ENCODE measurements at places on chromosomes 2 and 18.

- DNase-seq, result no peak
These were observed 441.5 kb upstream of the POU3F3 start for GRCh38 chr2:104412384-104412783.

DNA sequence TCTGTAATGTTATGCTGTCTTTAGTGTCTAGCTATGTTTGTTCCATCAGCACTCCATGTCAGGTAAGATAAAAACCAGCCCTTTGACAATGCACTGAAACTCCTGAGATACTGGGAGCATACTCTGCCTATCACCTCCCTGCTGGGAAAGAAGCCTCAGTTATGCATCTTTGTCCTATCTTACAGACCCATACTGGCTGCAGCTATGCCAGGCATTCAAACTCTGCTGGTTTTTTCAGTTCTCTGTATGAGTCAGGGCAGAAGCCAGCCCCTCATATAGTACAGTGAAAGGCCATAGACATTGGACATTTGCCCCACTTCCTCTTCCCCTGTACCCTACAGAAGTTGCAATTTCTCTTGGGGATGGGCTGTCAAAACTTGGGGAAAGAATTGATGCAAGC lies 181.1 kb upstream of the RGPD4 start:
- DNase-seq, result no peak

GRCh38 chr2:131580187-131580586 lies 52.5 kb downstream of the CCDC74A start:
- no peak for DNase-seq

DNA sequence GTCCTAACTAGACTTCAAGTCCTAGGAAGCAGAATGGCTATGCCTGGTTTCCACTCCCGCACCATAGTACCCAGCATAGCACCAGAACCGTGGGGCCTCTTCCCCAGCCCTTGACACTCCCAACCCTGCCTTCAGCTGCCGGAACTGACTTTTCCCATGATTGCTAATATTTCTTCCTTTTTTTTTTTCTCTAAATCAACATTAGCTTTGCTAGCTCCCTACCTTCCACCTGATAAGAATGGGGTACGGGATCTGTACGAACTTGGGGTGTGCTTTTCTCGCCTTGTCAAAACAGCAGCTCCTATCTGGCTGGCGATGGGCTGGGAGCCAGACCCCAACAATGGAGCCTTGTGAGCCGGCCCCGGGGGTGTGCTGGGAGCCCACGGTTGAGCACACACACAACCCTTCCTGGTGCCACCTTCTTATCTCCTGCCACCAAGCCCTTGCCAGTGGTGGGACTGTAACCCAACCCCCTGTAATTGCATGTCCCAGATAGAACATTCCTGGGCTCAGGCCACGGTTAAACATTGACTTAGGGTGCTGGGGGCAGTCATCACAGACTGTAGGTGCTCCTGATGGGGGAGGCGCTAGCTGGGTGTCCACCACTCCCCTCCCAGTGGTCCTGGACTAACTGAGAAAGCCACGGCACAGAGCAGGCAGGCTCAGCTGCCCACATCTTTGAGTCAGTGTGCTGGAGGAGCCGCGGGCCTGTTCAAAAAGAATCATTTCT lies 213.0 kb upstream of the HAAO start:
- DNase-seq, result no peak

DNA sequence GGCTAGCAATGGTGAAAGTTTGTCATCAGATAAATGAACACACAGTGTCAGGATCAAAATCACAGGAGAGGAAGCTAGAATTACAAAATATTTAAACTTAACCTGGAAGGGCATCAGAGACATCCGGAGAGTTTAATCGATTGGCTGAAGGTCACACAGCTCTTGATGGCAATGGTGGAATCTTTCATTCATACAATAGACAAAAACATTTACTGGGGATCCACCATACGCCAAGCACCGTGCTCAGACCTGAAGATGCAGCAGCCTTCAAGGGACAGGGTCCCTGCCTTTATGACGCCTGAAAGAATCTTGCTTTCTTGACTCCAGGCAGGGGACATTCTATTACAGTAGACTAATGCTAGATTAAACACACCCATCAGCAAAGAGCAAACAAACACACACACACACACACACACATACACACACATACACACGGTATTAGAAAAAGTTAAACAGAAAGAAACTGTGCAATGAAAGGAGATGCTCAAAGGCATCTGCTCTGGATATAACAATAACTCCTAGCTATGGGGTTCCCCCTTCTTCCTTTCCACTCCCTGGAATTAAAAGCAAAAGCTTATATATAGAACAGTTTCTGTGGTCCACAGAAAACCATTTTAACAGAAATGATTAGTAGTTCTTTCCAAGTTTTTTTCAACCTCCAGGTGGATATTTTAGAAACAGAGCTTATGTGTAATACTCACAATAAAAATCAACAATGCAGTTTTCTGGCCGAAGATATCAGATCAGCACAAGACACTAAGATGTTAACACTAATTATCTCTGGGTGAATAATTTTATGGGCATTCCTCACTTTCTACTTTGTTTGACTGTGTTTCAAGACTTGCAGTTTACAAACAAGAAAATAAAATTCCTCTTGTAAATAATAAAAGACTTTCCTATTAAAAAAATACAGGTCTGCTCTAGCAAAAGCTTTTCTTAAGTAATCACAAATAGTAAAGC lies 151.7 kb downstream of the ANKRD44 start:
- DNase-seq, result no peak

DNA sequence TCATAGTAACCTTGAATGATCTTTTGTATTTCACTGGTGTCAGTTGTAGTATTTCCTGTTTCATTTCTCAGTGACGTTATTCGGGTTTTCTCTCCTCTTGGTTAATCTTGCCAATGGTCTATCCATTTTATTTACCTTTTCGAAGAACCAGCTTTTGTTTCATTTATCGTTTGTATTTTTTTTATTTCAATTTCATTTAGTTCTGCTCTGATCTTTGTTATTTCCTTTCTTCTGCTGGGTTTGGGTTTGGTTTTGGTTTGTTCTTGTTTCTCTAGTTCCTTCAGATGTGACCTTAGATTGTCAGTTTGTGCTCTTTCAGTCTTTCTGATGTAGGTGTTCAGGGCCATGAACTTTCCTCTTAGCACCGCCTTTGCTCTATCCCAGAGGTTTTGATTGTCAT lies 36.7 kb downstream of the SP140 start:
- DNase-seq, result no peak

- no peak for DNase-seq
These were observed 14.4 kb upstream of the VRK2 start for GRCh38 chr2:58032016-58032763.

DNA sequence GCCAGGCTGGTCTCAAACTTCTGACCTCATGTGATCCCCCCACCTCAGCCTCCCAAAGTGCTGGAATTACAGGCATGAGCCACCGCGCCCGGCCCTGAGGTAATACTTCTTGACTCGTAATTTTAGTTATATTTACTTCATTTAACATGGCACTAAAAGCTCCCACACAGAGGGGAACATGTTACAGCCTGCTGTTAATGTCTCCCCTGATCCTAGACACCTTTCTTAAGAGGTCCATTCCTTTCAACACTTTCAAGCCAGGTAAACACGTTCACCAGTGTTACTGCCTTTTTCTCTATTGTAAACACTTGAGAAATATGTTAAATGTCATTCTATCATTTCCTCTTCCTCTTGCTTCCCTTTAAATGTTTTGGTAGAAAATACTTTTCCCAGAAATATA lies 161.4 kb downstream of the METTL4 start:
- DNase-seq, result no peak

GRCh38 chr2:123644053-123644452 lies 381.0 kb upstream of the CNTNAP5 start:
- no peak for DNase-seq

DNA sequence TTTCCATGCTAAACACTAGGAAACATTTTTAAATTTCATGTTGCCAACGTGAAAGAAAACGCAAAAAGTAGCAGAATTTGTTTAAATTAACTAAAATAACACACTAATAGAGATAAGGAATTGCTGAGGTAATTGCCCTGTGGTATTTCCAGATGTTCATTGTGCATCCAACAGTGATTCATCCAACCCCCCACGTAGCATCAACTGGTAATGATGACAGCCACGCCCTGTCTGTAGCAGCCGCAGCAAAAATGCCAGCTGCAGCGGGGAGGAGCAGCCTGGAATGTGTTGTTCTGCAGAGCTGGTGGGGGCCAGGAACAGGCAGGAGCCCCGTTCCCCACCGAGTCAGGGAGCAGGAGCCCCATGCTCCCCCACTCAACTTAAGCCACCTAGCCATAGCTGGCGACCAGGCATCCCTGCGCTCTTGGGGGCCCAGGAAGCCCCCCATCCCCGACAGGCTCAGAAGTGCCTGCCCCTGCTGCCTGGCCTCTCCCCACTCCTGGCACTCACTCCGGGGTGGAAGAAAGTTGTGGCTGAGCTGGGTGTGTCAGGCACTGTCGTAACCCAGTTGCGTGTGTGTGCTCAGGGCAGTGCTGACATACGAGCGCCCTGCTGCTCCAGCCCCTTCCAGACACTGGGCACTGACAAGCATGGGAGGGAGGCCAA lies 695.1 kb upstream of the ACVR2A start:
- no peak for DNase-seq

GRCh38 chr2:166188084-166188483 lies 60.3 kb upstream of the SCN1A start:
- no peak for DNase-seq

DNA sequence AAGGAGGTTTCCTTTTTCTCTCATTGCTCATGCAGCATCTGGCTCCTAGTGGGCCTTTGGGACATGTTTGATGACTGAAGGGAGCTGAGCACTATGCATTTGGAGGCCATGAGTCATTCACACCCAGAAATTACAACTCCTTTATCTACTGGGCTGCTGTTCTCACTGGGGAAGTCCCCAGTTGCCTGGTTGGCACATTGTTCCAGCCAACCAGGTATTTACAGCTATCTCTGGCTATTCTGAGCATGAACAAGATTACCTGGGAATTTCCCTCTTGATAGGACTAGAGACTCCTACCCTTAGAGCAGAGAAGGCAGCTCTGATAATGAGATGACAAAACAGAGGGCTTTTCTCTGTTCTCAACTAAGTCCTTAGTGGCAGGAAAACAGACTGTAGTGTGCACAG lies 206.5 kb downstream of the SETBP1 start:
- DNase-seq, result no peak

DNA sequence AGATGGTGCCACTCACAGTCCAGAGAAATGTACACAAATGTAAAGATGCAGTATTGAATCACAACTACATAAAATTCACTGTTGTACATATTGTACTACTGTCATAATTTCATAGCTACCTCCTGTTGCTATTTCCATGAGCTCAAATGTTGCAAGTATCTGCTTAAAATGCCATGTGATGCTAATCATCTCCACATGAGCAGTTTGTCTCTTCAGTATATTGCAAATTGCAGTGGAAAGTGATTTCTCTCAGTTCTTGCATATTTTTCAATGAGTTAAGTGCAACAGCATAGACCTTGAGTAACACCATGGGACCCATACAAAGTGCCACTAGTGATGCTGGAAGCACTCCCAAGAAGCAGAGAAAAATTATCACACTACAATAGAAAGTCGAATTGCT lies 51.9 kb downstream of the MAIP1 start:
- DNase-seq, result no peak

DNA sequence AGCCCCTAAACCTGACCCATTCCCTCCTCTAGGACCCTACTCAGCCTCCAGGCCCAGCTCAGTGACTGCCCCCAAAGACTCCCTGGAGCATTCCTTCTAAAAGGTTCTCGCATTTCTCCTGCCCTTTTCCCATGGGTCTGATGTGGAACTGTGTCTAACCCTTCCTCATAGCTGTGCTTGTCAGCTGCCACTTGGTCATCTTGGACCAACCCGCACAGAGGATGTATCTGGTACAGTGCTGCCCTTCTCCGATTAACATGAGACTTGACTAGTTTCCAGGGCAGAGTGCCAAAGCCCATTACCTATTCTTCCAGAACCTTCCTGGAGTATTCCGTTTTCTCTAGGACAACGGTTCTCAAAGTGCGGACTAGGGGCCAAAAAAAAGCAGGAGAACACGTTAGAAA lies 518 bp upstream of the NFU1 start:
- no peak for DNase-seq

GRCh38 chr2:23220513-23221094 lies 164.4 kb upstream of the KLHL29 start:
- DNase-seq, result no peak

GRCh38 chr2:221502270-221503010 lies 69.7 kb downstream of the EPHA4 start:
- no peak for DNase-seq

- no peak for DNase-seq
These were observed at the start of gene MOGAT1 for GRCh38 chr2:222671259-222672067. Gene MOGAT1 (plus strand): TSS chr2:222671658. CDS start chr2:222671786, 128 bp downstream.

DNA sequence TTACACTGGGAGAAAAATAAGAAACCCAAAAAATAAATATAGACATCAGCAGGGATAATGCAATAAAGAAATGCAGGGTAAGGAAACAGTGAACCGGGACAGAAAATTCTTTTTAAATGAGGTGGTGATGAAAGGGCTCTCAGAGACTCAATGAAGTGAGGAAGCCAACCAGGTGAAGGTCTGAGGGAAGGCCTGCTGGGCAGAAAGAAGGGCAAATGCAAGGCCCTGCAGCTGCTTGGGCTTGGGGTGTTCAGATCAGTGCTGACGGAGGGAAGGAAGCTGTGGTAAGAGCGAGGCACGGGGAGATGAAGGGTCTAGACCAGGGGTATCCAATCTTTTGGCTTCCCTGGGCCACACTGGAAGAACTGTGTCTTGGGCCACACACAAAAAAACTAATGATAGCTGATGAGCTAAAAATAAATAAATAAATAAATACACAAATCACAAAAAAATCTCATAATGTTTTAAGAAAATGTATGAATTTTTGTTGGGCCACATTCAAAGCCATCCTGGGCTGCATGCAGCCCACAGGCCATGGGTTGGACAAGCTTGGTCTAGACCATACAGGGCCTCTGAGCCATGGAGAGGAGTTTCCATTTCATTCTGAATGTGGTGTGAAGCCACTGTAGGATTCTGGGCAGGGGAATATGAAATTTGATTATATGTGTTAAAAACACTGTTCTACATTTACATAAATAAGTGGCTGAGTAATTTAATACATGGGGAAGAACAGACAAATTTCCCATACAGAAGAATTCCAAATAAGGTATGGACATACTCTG lies 96.3 kb upstream of the DNMT3A start:
- DNase-seq, result no peak

DNA sequence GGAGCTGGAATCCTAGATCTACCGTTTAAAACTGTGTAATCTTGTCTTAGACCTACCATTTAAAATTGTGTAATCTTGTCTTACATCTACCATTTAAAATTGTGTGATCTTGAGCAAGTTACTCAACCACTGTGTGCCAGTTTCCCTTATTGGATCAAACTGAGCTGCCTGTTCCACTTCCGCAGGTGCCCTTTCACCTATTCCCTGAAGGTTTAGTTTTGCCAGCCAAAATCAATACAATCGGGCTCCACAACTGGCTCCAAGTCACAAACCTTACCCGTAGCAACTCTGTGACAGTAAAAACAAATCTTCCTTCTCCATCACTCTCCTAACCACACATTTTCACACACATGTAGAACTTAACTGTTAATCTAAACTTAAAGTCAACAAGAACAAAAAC lies 20.1 kb downstream of the DOCK10 start:
- no peak for DNase-seq

Measured in smooth muscle cell of the brain vasculature (primary cell).